ENCODE measurements at places on chromosomes 4 and X.

GRCh38 chrX:989959-990510 is 222.4 kb downstream of the CRLF2 start:
- DNase-seq, result peak; percentile 81

DNA sequence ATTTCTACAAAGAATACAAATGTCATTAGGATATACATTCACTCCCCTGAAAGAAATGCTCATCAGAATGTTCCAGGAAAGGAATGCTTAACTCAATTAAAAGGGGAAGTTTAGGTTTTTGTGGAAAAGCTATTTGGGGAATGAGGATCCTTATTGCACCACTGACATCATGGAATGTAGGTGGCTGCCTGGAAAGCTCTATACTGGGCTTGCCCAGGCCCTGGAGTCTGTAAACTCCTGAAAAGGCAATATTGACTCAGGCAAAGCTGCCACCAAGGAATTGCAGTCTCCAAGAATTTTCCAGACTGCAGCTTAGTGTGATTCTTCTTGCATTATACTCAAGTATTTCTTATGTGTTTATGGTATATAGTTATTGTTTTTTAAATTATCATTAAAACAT is 15.7 kb downstream of the DAPP1 start:
- no peak for DNase-seq

GRCh38 chr4:155304375-155304774 is 72.4 kb downstream of the MAP9 start:
- no peak for DNase-seq

DNA sequence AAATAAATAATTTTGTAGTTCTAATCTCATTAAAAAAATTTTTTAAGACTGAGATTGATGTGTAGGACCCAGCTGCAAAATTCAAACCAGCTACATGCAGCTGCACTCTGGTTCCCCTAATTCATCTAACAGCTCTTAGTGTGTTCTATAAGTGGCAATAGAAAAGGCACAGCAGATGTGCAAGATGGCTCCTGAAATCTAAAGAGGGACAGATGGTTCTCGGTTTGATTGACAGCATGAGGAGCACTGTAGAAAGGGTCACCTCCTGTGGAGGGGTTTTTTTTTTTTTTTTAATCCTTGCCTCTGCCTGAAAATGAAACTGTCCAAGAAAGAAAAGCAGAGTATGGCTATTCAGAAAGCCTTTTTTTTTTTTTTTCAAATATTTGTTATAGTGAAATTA is 16.9 kb upstream of the OCIAD1 start:
- no peak for DNase-seq

DNA sequence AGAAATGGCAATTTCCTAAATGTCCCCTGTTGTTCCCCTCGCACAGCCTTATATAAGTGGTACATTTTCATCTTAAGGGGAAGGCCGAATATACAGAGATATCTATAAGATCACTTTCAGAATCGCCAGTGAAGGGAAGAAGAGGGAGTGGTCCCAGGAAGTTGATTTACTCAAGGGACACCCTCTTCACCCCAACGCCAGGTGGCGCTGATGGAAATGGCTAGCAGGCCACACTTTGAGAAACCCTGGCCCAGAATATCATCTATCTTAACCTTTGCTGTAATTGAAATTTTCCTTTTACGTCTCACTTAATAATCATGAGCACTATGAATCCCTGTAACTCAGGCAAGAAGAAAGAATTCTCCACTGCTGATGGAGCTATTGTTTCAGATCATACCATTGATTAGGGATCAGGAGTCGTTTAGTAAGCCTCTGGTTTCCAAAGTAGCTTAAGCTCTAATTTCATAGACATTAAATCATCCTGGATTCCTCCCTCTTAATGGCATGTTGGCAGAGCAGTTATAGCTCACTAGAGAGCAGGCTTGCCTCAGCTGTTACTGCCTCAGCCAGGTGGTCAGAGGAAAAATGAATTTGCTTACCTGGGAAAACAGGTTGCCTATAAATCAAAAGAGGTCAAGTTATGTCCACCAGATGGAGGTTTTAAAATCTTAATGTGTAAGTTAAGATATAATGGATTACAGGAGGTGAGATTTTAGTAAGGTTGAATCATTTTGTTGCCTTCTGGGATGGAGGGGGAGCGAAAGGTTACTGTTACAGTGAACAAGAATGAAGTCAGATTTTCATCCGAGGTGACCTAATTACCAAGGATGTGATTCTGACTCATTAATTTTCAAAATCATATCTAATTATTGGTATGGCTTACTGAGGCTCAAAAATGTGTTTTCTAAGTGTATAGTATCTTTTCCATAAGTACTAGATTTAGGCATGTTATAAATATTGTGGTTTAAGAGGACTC is 941.2 kb upstream of the TENM3 start:
- DNase-seq, result peak; percentile 4

DNA sequence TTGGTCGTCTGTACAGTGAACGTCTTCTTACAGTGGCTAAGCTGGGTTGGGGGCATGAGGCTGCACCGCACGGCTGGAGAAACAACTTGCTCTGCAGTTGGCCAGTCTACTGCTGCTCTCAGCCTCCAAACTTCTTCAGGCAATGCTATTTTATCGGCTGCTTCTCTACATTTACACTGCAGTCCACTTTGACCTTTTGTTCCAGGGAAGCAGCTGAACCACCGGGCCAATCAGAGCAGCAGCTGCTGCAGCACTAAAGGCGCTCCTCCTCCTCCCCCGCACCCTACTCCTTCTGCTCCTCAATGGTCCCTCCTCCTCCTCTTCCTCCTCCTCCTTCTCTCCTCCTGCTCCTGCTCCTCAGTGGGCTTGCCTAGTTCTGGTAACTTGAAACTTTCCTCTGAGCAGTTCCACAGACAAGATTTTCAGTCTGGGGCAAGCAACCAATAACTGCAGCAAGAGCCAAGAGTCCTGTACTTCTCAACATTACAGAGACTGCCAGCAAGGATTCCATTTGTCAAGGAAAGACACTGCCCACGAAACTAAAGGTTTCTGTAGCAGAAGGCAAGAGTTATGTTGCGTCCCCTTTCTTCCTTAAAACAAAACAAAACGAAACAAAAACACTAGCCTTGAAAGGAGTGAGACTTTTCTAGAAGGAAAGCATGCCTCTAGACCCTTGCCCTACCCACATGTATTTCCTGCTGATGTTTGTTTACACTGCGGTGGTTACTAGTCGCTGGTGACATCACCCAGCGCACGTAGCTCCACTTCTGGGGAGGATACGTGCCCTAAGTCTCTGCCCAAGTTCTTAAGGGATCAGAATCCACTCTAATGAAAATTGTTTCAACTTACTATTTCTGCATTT is 125.7 kb upstream of the NAP1L5 start:
- DNase-seq, result peak; percentile 68

GRCh38 chr4:153643406-153644383 is 40.4 kb upstream of the TLR2 start:
- DNase-seq, result no peak

DNA sequence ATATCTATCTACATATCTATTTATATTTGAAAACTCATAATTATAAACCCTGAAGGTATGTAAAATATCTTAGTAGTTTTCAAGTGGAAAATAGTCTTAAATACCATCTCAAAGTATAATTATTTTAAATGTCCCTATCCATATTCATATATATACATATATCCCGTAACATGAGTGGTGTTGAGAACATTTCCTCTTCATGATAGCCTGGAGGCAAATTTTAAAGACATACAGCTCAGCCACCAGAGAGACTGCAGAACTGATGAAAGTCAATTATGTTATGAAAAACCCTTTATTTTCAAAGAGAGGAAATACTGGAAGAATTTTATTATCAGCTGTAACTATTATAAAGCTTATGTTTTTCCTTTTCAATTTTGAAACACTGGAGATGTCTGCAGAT is 1806.7 kb upstream of the PCDH7 start:
- no peak for DNase-seq

DNA sequence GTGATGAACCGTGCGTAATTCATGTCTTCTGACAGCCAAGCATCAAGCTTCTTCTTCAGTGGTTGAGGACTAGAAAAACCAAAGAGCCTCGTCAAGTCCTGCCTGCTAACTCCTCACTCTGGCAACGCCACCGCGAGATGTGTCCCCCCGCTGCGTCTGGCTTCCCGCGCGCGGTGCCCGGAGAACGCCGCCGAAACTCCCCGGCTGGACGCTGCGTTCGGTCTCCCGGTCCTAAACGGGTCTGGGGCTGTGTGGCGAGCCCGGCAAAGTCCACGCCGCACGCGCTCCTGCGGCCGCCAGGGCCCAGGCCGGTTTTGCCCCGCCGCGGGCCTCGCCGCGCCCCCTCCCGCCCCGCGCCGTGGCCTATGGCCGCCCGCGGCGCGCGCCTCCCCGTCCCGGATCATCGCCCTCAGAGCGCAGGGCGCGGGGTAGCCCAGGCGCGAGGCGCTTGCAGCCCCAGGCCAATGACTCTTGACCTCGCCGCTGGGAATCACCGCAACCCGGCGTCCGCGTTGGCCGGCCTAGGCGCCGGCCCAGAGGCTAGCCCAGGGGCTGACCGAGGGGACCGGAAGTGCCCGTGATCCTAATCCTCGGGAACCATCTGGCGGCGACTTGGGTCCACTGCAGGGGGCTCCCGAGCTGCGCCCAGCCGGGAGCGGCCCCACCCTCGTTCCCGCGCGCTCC is at the start of gene AADAT:
AADAT (minus strand) TSS at position 289 of the 684 bp plus-strand sequence; CDS start at position 23, 266 bp downstream.
- peak; percentile 6 for DNase-seq
